CD4-positive, CD25-positive, alpha-beta regulatory T cell (primary cell): ENCODE measurements at places on chromosomes 1 and 21. TPM values are rescaled to one million over a fixed set of nuclear protein-coding genes. Genes with fewer than 3 reads are reported as not detected.

Gene SMIM11
- 34.3 TPM for polyA plus RNA-seq

- DNase-seq, result no peak
Observed at GRCh38 chr1:11806307-11806936, 431 bp downstream of the CLCN6 start.

DNA sequence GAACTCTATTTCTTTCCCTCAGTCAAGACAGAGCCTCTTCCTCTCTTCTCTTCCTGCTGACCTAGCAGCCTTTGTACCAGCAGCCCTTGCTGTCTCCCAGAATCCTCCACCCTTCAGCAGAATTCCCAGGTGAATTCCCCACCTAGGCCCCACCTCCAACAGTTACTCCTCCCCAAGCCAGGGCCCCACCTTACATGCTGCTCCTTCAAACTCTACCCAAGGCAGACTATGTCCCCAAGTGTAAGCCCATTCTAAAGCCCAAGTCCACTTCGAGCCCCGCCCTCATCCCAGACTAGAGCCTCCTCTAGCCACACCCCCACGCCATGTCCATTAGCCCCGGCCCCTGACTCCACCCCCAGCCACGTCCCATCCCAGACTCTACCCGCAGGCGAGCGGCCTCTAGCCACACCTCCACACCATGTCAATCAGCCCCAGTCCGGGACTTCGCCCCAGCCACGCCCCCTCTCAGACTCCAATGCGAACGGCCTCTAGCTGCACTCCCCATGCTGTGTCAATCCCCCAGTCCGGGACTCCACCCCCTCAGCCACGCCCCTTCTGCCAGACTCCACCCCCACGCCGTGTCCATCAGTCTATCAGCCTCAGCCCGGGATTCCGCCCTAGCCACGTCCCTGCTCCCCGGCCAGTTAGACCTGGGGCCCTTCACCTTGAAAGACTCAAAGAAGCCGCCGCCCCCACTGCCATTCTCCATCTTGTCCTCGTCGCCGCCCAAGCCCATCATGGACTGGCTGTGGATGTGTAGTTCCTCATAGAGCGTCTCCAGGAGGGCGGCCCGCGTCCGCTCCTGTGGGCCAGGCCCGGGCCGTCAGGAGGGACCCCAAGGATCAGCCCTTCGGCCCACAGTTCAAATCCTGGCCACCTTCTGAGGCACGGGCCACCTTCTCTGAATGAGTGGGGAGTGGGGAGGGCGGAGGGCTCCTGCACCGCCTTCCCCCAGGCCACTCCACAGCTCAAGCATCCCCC lies 61.3 kb downstream of the RAP1GAP start:
- DNase-seq, result peak; percentile 54

- no peak for DNase-seq
Observed at GRCh38 chr1:15945832-15946448, 30.0 kb downstream of the ZBTB17 start.

DNA sequence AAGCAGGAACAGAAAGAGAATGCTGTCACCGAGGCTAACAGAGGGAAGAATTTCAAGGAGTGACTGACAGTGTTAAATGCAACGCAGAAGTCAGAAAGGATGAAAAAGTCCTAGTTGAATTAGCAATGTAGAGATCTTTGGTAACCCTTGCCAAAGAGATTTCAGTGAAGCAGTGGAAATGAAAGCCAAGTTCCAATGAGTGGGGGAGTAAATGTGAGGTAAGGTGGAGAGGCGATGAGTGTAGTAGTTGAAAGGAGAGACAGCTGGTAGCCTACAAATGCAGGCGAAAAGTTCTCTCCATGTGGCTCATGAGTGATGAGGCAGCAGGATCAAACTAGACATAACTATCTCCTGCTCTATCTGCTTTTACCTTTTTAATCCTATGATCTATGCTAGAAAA lies 74.6 kb upstream of the IPO9 start:
- no peak for DNase-seq

Gene S100A3
- not detected for polyA plus RNA-seq

DNA sequence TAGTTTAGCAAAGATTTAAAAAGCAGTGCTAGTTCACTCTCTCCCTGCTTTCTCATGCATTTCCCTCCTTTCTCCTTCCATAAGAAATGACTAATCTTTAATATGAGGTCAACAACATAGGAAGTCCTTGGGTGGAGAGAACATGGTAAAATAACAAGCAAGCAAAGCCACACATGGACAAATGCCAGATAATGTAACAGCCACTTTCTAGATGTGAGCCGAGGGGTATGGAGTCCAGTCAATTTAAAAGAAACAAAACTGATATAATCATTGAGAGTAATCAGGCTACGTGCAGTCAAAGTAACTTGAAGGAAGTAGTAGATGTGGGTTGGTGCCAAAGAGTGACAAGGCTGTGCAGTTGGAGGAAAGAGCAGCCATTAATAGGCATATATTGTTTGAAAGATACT lies 69.6 kb downstream of the DUSP10 start:
- no peak for DNase-seq

DNA sequence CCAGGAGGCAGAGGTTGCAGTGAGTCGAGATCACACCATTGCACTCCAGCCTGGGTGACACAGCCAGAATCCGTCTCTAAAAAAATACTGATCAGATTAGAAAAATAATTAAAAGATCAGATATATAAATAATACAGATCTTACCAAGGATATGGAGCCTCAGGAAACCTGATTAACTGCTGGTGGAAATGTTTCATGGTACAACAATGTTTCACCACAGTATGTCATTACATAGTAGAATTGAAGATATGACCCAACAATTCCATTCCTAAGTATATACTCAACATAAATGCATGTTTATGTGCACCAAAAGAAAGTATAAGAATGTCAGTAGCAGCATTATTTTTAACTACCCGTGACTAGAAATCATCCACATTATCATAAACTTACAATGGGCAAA lies 41.7 kb downstream of the CD53 start:
- DNase-seq, result no peak

- peak; percentile 54 for DNase-seq
Observed at GRCh38 chr1:67052741-67053534, 1.0 kb downstream of the SLC35D1 start.

DNA sequence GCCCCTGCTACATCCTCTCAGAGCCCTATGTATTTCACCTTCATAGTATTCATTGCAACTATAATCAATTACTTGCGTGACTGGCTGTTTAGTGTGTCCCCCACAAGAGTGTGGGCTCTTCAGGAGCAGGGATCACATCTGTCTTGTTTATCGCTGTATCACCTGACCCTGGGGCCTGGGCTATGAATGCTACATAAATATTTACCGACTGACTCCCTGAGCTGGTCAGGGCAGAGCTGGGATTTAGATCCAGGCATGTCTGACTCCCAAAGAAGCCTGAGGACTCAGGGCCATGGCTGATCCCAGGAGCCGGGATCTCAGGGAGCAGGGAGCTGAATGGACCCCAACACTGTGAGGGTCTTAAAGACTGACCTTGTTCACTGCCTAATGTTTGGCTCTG lies 49.7 kb downstream of the AHDC1 start:
- no peak for DNase-seq

Gene PBX1
- 0.03 TPM for polyA plus RNA-seq

- DNase-seq, result no peak
Observed at GRCh38 chr1:155968670-155969069, 9.7 kb downstream of the ARHGEF2 start.

DNA sequence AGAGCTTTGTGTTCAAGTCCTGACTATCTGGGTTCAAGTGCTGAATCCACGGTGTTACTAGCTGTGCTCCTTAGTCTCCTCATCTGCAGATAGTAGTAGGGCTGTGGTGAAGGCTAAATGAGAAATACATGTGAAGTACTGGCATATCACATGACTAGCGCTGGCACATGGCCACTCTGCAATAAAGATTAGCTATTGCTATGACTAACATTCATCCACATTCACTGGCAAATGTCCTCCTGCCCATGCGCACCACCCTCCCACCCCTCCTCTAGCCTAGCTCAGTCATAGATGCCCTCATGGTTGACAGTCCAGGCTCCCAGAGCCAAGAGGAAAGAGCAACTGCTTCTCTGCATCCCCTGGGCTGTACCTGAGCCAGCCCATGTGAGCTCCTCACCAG lies 8.5 kb upstream of the COL8A2 start:
- DNase-seq, result no peak

Gene ALX3
- polyA plus RNA-seq, result not detected

- peak; percentile 26 for DNase-seq
Observed at GRCh38 chr1:93629101-93630059, 52.3 kb downstream of the BCAR3 start.

- DNase-seq, result no peak
Observed at GRCh38 chr21:28712411-28712810, 280.3 kb downstream of the LTN1 start.

DNA sequence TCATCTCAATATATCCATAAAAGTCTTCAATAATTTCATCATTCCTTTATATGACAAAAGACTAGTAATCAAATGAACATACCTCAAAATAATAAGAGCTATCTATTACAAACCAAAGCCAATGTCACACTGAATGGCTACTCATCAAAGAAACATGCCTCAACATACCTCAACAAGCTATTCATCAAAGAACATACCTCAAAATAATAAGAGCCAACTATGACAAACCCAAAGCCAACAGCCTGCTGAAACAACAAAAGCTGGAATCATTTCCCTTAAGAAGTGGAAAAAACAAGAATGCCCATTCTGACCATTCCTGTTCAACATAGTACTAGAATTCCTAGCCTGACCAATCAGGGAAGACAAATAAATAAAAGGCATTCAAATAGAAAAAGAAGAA lies 1373.7 kb downstream of the BRINP3 start:
- DNase-seq, result no peak

- DNase-seq, result no peak
Observed at GRCh38 chr1:244231193-244231571, 180.1 kb downstream of the ZBTB18 start.

Gene NUP210L
- polyA plus RNA-seq, result not detected

GRCh38 chr1:189313488-189313887 lies 1164.2 kb downstream of the BRINP3 start:
- no peak for DNase-seq

GRCh38 chr1:202193614-202194327 lies at the start of gene LGR6:
LGR6 (plus strand) TSS chr1:202193799; CDS start chr1:202193990, 191 bp downstream.
- no peak for DNase-seq

Gene TCP10L
- polyA plus RNA-seq, result 0.53 TPM

Gene OPN3
- 16.9 TPM for polyA plus RNA-seq

- DNase-seq, result no peak
Observed at GRCh38 chr1:162233066-162233465, 143.6 kb downstream of the SPATA46 start.

Gene ASCL5
- 0.08 TPM for polyA plus RNA-seq

Gene RSPH1
- polyA plus RNA-seq, result not detected

GRCh38 chr1:154784924-154785531 lies 85.1 kb downstream of the KCNN3 start:
- no peak for DNase-seq

Gene SHISAL2A
- 8.0 TPM for polyA plus RNA-seq

GRCh38 chr1:39214998-39215873 lies 10.7 kb downstream of the MACF1 start:
- peak; percentile 68 for DNase-seq

Gene LCE1C
- not detected for polyA plus RNA-seq

DNA sequence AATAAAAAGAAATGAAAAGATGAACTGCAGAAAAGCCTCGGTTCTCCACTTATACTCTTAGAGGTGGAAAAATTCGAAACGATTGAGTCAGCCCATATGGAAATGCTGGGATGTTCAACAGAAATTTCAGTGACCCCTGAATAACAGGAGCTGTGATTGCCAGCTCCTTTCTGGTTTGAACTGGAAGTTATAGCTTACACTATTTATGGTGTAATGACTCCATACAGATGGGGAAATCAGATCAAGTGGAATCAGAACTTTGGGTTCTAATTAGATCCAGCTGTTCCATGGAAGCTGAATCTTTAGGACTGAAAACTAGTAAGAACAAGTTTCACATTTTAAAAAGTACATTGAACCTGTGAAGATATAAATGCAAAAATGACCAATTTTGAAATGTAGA lies 569.3 kb upstream of the ZRANB2 start:
- no peak for DNase-seq

DNA sequence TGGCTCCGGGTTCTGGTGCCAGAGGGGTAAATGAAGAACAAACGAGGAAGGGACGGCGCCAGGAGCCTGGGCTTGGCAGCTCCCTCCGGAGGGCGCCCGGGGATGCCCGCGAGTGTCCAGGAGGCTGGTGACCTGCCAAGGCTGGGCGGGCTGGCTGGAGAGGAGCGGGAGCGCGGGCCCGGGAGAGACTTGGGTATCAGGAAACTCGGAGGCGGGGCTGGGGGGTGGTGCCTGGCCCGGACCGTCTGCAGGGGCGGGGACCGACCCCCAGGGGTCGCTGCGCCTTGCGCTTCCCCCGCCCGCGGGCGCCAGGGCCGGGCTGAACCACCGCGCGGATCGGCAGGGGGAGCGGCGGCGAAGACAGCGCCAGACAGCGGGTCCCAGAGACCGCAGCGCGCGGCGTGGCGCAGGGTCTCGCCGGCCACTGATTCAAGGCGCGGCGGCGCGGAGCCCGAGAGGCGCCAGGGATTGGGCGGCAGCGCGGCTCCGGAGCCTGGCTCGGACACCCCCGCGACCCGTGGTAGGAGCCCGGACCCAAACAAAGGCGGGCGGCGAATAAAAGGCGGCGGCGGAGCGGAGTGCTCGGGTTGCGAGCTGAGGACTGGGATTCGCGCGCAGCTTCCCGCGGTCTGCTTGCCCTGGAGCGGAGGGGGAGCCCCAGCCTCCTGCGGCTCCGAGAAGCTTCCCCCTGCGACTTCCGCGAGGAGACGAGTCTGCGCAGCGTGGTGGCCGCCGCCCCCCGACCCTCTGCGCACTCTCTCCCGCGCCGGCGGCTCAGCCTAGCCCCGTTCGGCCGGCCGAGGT lies at the start of gene DISP3:
DISP3 (plus strand) TSS at position 585 of the 804 bp plus-strand sequence. CDS start 21,838 bp downstream, outside the sequence.
- peak; percentile 46 for DNase-seq
